ENCODE measurements at places on chromosomes 11 and 22.

- no peak for DNase-seq
Observed at GRCh38 chr22:41508770-41509170, 35.5 kb downstream of the POLR3H start.

DNA sequence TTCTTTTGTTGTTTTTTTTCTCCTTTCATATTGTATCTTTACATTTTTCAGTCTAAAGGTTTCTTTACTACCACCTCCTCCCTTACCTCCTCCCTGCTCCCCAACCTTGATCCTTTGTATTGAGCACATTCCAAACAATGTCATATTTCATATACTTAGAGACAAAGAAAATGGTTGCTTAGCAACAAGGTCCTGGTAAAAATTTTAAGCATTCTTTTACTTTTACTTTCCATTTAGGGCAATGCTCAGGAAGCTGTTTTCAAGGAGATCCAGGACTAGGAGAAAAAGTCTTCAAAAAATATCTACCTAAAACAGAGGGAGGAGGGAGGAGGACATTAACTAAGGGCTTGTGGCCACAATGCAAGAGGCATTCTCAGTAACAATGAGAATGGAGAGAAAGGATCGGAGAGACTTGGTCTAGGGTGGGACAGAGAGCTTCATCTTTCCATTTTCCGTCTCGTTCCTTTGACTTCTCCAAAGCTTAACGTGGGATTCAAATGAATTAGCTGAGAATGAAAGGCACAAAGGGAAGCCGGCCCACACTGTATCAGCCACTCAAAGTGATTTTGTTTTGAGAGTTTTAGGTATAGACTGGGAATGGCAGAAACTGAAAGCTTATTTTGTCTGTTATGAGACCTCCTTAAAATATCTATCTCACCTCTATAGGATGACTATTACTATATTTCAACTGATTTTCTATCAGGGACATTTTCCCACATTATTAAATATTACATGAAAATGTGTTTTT, 455.7 kb downstream of the RAB38 start:
- no peak for DNase-seq

DNA sequence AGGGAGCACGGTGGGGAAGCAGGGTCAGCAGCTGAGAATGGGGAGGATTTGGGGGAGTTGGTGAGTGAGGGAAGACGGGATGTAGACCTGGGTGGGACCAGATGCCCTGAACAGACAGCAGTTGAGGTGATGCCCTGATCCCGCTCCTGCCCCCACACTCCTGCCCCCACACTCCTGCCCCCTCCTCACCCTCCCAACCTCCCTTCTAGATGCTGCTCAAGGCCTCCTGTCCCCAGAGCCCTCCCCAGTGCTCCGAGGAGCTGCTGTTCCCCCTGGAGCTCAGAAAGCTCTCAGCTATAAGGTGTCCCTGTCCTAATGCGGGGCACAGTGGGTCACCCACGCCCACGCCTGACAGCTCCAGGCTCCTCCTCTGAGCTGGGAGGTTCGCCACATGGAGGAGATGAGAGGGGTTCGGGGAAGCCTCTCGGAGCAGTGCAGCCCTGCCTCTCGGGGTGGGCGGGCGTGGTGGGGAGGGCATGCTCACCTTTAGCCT, 25.1 kb upstream of the TTLL12 start:
- DNase-seq = no peak

DNA sequence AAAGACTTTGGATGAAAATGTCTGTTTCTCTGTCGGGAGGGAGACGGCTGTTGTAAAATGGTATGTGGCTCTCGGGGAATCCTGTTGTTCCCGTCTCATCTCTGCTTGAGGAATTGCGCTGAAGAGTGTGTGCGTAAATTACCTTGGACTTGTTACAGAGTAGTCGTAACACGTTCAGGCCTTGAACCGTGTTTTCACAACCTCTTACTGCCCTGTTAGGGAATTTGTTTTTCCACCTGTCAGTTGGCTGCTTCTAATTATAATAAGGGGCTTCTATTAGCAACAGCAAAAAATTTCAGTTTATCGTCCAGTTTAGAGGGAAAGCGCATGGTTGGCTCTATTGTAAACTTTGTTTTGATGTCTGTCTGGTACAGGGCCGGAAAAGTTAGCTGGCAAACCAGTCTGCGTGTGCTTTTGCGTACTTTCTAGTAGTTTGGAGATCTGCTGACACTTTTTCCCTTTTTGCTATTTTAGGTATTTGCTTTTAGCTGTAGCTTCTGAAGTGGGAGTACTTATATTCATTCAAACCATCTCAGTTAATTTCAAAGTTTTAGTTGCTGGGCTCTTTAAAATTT, 1.5 kb downstream of the HIPK3 start:
- DNase-seq = no peak

- no peak for DNase-seq
Observed at GRCh38 chr11:102929972-102930371, 25.6 kb downstream of the MMP13 start.

DNA sequence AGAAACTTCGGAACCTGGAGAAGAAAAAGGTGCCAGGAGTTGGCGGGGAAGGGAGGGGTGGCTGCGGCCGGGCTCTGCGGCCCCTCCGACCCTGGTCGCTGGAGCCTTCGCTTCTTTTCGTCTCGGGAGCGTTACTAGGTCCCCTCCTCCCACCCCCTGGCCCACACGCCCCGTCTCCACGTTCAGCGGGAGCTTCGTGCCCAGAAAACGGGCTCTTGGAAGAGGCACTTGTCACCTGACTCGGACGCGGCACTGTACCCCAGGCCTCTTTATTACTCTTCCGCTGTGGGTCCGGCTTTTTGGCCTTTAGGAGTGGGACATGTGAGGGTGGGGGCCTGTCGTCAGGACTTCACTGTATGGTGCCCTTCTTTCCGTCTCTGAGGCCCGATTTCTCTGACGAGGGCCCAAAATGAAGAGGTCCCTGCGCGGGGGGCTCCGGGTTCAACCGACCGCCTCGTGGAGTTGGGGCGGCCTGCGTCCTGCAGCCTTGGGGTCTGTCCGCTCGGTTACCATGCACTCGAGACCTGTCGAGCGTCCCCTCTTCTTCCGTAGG, 1.2 kb downstream of the CAPRIN1 start:
- DNase-seq = no peak

DNA sequence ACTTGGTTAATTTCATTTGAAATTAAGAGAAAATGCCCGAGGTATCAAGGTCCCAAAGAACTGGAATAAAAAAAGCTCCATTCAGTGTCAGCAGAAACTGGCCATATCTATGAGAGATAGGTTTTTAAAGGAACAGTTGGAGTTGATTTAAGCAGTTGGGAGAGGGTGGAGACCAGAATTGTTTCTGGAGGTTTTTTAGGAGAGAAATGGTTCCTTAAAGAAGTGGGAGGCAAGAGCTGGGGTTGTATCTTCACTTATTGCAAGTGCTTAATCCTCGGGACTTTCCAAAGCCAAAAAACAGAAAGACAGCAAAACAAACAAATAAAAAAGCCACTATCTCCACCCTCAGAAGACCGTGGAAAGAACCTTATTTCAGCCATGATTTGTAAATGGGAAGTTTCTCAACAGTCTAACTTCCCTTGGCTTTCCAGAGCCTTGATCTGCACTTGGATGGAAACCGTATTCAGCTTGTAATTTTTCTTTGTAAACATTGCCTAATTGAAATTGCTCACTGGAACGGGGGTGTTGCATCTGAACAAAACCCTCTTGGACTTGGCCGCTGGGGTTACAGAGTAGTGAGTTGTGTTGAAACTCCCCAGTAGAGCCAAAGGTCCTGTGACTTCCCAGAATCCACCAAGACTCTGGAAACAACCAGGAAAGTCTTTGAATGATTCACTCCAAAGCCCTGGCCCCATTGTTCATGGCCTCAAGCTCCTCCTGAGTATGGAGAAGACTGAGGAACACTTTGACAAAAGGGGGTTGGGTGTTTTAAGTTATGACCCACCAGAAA, 115.6 kb downstream of the SLC1A2 start:
- no peak for DNase-seq

DNA sequence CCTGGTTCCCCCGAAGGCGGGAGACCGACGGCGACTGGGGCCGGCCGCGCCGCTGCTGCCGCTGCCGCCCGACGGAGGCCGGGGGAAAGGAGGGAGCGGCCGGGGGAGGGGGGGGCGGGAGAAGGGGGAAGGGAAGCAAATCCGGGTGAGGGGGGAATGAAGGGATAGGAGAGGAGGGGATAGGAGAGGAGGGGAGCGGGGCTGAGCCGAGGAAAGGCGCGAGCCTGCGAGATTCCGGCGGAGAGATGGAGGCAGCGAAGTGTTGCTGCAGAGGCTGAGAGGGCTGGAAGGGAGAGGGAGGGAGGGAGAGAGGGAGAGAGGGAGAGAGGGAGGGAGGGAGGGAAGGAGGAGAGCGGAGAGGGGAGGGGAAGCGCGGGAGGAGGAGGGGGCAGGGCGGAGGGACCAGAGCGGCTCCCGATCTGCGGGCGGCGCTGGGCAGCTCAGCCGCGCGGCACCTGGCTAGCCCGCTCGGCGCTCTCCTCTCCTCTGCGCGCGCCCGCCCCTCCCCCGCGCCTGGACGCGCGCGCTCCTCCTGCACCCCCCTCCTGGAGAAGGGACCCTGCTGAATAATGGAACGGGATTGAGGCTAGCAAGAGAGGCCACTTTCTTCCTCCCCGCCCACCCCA, 52.3 kb downstream of the SLC22A12 start:
- no peak for DNase-seq

DNA sequence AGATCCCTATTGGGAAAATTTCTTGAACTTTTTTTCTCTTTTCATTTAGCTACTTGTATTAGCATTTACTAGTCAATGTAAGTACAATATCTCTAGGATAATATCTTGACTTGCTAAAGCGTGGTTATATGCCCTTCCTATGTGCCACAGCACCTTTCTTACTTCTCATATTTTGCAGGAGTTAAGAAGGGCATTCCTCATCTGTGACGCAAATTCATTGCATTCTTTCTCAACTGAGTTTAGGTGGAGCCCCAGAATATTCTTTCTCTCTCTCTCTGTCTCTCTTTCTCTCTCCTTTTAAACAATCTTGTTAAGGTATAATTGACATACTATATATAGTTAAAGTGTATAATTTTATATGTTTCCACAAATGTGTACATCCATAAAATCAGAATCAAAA, 266.1 kb downstream of the RAB38 start:
- DNase-seq = no peak

GRCh38 chr22:39528681-39529486, 3.7 kb downstream of the RPS19BP1 start:
- DNase-seq = peak; percentile 92

DNA sequence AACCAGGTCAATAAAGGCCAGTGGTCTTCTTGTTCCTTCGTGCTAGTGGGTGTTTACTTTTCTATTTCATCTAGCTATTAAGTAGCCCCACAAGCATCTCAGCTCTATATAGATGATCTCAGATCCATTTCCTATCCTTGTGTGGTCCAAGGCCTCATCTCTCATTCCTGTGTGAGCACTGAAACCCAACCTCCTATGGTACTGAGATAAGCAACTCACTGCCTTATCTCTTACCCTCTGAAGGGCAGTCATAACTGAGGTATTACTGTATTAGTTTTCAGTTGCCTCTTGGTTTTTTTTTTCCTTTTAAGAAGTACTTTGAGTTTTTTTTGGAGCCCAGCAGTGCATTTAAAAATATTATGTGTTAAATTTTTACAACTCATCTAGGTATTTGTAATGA, 28.3 kb downstream of the ACER3 start:
- no peak for DNase-seq

DNA sequence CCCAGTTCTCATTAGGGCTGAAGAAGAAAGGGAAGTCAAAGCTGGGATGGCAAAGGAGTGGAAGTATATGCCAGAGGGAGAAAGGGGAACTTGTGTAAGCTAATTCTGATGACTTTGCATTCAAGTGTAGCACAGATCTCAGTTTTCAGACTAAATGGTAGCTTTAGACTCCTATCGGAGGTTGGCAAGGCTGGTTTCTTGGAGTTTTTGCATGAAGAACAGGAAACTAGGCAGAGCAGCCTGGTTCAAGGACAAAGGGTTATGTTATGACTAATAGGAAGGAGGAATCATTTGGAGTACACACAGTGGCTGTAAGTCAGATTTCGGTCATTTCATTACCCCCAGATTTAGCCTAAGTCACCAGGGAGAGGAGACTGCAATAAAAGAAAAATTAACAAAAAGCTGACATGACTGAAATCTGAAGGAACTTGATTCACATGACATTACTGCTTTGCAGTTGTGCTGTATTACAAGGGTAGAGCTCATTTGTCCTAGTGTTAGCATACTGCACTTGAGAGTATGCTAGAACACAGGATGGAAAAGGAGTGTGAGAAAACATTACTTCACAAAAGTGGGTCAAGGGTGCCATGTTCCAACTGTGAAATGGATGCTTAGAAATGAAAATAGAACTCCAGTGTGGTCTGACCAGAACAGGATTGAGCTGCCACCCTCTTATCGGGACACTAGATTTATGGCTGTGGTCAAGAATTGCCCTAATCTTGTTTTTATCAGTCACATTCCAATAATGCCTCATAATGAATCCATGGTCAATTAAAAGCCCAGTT, 23.6 kb downstream of the ADM start:
- no peak for DNase-seq

DNA sequence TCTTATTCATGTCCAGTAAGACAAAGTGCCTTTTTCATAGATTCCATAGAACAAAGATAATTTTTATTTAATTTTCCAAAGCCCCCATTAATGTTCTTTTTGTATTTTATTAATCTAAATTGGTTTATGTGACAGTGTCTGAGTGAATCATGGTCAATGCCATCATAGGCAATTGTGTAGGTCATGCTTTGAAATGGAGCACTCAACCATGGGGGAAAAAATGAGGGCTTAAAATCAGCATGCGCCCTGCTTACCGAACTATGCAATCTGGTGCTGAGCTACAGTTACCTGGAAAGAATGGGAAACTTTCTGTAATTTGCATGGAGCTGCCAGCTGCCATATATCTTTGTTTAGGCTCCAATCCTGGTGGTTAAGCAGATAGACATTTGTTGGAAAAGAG, 28.4 kb upstream of the RAB38 start:
- DNase-seq = no peak

DNA sequence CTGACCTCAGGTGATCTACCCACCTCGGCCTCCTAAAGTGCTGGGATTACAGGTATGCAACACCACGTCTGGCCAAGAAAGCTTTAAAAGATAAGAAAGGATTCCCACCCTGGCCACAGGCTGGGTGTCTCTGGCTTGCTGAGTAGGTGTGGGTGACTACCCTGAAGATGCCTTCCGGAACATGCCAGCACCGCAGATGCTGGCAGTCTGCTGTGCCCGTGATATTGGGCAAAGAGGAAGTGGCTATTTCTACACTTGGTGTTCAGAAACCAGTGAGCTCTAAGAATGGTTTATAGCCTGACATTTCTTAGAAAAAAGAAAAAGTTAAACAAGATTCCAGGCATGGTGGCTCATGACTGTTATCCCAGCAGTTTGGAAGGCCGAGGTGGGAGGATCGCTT, 6.1 kb downstream of the MRPL11 start:
- no peak for DNase-seq

Measured in CD4-positive, alpha-beta memory T cell (primary cell).